Temporal lobe (tissue), 4 donors: ENCODE measurements at places on chromosomes 7 and 10. TPM values are rescaled to one million over a fixed set of nuclear protein-coding genes. Genes with fewer than 3 reads are reported as not detected.

COL13A1 gene
- 2.7 TPM for total RNA-seq

PRSS2 gene
- total RNA-seq = not detected

LDB3 gene
- 0.25 TPM for total RNA-seq

ENTPD7 gene
- 8.6 TPM for total RNA-seq

OIT3 gene
- 0.25 TPM for total RNA-seq

GCK gene
- total RNA-seq = 3.9 TPM

PDE1C gene
- 21.1 TPM for total RNA-seq

FGL2 gene
- total RNA-seq = 3.2 TPM

PRTFDC1 gene
- 24.3 TPM for total RNA-seq

SCIN gene
- 0.98 TPM for total RNA-seq

RBP3 gene
- not detected for total RNA-seq

AS3MT gene
- 9.1 TPM for total RNA-seq

RBP4 gene
- 5.9 TPM for total RNA-seq

ABCB4 gene
- 0.74 TPM for total RNA-seq
